M059J (cell line): ENCODE measurements at places on chromosomes 2 and 18. TPM values are rescaled to one million over a fixed set of nuclear protein-coding genes. Genes with fewer than 3 reads are reported as not detected.

Gene RNF144A
- 1.5 and 3.5 TPM in 2 replicates for total RNA-seq

DNA sequence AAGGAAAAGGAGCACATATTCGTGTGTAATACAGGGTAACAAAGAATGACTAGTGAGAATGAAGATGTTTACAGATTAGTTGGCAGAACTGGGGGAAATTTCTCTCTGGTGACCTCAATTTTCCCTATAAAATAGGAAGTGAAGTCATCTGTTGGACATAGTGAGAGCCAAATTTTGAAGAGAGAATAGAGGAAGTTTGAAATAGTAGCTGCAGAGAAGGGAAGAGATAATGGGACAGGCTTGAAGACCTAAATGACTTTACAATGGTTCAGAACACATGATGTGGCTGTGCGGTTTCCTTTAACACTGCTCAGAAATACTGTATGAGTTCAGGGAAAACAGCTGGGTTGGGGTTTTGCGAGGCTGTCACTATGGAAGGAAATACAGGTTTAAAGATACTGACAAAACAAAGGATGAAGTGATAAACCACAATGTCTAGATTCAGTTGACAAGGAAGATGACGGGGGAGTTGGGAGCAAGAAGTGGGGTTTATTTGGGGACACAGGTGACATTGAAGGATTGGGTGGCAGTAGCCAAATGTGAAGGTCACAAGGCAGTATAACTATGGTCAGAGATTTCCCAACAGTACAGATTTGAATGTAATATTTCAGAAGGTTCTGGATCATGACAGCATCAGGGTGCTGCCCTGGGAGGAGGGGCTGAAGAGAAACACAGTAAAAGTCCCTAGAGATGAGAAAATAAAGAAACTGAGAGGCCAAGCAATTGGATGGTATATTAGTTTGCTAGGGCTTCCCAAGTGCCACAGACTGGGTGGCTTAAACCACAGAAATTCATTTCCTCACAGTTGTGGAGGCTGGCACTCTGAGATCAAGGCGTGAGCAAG, 82.6 kb upstream of the TANK start:
- peak; percentile 65 for DNase-seq

DNA sequence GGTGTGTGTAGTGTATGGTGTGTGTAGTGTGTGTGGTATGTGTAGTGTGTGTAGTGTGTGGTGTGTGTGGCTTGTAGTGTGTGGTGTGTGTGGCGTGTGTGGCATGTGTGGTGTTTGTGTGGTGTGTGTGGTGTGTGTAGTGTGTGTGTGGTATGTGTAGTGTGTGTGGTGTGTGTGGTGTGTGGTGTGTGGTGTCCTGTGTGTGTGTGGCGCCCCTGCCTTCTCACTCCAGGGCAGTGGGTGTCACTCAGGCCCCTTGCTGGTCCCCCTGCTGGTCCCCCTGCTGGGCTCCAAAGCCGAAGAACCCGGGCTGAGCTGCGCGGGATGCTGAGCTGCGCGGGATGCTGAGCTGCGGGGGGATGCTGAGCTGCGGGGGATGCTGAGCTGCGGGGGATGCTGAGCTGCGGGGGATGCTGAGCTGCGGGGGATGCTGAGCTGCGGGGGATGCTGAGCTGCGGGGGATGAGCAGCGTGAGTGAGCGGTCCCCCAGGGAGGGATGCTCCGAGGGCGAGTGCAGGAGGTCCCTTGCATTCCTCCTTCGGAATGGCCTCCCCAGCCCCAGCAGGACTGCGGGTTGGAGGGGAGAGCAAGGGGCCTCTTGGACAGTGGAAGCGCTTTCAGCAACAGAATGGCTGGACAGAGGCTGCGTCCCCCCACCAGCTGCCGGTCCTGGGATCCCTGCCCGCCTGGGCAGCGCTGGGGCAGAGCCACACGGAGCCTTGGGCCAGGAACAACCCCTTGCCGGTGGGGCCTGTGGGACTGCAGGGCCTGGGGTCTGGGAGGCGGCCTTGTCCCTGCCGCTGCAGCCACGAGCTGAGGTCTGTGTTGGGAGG, 3.4 kb upstream of the RTP5 start:
- no peak for DNase-seq

GRCh38 chr2:54924121-54924520, 126.1 kb downstream of the RTN4 start:
- no peak for DNase-seq

GRCh38 chr18:49862656-49863385, 49.5 kb upstream of the ACAA2 start:
- no peak for DNase-seq

Gene GTF2A1L
- 0.25 TPM in 1 of 2 replicates, not detected in the other for total RNA-seq

DNA sequence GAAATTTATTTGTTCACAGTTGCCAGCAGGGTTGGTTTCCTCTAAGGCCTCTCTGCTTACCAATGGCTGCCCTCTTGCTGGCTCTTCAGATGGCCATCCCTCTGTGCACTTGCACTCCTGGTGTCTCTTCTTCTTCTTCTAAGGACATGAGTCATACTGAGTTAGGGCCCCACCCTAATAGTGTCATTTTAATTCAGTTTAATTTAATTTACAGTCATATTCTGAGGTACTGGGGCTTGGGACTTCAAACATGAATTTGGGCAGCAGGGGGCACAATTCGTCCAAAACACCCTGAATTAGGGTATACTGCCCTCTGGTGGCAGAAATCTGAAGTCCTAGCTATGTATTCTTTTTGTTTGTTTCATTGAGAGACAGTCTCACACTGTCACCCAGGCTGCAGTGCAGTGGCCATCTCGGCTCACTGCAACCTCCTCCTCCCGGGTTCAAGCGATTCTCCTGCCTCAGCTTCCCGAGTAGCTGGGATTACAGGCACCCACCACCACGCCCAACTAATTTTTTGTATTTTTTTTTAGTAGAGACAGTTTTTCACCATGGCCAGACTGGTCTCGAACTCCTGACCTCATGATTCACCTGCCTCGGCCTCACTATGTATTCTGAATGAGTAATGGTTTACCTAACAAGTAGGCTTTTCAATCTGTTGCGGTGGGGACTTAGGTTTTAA, 19.8 kb downstream of the SLC4A1AP start:
- DNase-seq: peak; percentile 88

DNA sequence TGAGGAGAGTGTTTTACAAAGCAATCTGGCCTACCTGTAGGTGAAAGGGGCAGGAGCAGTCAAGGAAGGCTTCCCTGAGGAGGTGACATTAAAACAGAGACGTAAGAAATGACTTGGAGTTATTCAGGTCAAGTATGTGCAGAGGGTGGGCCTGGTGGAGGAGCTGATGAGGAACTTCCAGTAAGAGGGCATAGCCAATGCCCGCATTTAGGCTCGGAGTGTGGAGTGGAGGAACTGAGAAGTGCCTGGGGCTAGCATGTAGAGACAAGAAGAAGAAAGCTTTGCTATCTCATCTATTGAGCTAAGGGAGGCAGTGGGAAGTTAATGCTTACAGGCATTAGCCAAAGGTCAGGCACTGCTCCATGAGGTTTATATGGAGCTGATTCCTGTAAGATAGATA, 312.2 kb downstream of the ZNF521 start:
- no peak for DNase-seq

DNA sequence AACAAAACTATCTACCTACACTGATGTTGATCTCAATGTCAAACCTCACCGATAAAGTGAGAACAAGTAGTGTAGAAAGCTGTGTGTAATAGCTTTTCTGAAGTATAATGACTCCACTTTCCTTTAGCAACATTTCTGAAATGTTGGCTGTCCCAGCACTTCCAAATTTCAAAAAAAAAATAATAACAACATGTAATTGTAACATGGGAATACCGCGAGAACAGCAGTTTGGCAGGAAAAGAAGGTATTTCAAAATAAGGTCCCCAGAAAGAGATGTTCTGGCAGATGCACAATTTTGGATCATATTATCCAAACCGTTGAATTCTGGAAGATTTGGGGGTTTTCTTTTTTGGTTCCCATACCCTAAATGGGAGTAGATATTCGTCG, 352.0 kb downstream of the ARHGAP15 start:
- no peak for DNase-seq

- DNase-seq: no peak
Measured at GRCh38 chr2:239550357-239550756, 149.5 kb upstream of the HDAC4 start.

- DNase-seq: peak; percentile 84
Measured at GRCh38 chr18:12597760-12598159, 60.1 kb downstream of the SPIRE1 start.

DNA sequence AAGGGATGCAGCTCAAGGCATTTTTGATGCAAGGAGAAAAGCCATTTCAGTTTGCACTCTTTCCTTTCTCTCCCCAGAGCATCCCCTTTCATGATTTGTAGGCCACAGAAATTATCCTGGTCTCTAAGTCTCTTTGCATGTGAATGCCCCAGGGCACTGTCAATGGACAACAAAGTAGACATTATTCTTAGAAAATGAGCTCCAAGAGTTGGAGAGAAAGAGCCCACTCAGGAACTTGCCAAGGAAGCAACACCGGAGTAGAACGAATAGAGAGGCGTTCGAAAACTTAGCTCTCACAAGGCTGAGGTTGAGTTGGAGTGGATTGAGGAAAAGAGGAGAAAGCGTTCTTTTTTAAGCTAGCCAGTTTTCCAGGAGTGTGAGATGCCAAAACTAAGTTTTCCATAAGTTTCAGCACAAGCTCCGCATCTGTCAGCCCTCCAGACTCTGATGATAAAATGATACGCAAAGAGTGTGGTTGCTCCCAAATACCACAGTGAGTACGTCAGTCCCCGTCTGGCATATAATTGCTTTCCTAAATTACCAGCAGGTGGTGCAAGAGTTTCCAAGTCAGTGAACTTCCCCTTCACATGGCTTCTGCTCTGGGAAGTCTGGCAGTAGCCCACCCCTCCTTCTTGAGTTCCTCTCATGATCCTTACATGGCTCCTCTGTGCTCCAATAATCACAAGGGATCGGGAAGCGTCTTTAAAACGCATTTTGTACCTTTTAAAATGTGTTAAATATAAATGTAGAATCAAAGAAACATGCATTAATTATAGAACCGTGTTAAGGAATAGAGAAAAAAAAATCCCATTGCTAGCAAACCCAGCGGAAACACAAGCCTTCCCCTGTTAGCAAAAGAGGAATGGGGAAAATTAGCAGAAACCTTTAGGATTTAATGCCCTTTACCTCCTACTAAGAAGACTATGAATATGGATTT, 1060.6 kb upstream of the FANCL start:
- DNase-seq: peak; percentile 56

GRCh38 chr2:203759690-203760365, 53.4 kb downstream of the CD28 start:
- peak; percentile 98 for DNase-seq

Gene SNORC
- 0.52 and 0.71 TPM in 2 replicates for total RNA-seq

DNA sequence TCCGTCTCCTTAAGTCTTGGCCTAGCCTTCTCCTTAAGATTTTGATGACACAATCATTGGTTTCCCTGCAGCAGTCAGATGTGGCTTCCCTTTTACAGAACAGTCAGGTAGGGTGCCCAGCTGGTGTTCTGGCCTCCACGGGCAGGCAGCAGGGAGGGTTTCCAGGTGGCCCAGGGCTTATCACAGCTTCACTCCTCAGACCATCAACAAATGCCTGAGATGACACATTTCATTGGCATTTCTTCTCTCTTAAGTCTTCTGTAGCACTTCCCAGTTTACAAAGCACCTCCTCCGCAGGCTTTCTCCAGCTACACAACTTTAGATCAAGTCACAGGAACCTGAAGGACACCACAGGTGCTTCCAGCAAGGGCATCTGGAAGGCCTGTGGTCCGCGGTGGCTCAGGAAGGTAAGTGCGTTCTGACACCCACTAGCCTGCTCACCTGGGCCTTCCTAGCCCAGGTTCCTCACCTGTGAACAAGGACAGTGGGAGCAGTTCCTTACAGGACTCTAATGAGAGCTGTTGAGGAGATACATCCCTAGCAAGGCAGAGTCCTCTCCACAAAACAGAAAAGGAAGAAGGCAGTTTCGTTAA, 37.6 kb downstream of the PTPN18 start:
- peak; percentile 51 for DNase-seq

Gene LONRF2
- 0.10 TPM in 1 of 2 replicates, not detected in the other for total RNA-seq
